ENCODE measurements at places on chromosomes 4 and X. TPM values are rescaled to one million over a fixed set of nuclear protein-coding genes. Genes with fewer than 3 reads are reported as not detected.

The CCKAR gene
- not detected for total RNA-seq

The UGT2B28 gene
- not detected for total RNA-seq

The FGF13 gene
- 3.2 TPM for total RNA-seq

The PLAC8 gene
- total RNA-seq = 81.7 TPM

The FGA gene
- total RNA-seq = 39.5 TPM

The ADAMTS3 gene
- total RNA-seq = 3.6 TPM

The PPP4R3C gene
- total RNA-seq = not detected

The RASSF6 gene
- 3.1 TPM for total RNA-seq

The XAGE5 gene
- not detected for total RNA-seq

The TRIM2 gene
- total RNA-seq = 35.9 TPM
